ENCODE measurements at places on chromosomes 6 and 20.
A peak's percentile ranks its signal among the peaks of the same experiment; 100 is the strongest.

GRCh38 chr6:106379951-106380350, 19.4 kb downstream of the CRYBG1 start:
- no peak for DNase-seq

- no peak for DNase-seq
Measured at GRCh38 chr6:76861403-76861802, 601.9 kb downstream of the HTR1B start.

DNA sequence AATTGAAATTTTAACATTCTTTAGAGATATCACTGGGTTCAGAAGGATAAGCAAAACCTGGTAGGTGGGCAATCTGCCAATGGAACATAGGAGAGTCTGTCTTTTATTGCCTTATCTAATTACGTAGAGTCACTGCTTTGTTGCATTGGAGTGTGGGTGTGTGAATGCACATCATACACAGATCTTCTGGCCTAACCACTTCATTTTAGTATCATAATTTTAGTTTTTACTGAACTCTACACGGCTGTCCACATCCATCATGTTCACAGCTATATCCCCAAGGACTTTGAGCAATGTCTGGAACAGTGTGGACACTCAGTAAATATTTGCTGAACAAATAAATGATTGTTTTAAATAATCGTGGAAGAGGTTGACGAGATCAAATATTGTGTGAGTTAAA, 104.6 kb upstream of the AKIRIN2 start:
- no peak for DNase-seq

DNA sequence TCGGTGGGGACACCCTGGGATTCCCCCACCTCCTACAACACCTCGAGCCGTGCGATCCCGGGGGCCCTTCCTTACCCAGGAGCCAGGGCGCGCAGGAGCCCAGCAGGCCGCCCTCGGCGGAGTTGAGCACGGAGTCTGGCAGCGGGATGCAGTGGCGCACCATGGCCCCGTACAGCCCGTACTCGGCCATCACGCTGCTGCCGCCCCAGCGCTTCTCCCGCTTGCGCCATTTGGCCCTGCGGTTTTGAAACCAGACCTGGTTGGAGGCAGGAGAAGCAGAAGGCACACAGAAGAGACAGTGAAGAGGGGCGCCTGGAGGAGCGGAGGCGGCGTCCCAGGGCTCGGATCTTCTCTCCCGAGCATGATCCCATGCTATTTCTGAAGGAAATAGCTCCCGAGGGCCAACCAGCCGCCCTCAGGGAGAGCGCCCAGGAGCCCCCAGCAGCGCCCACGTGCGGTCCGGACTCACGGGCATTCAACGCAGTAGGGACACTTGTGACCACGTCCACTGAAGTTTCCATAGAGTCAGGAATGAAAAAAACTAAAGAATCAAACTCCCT, 4.3 kb downstream of the VSX1 start:
- DNase-seq = no peak

GRCh38 chr6:88513920-88514319, 347.8 kb upstream of the CNR1 start:
- no peak for DNase-seq

- DNase-seq = no peak
Measured at GRCh38 chr6:101296169-101296960, 97.1 kb upstream of the GRIK2 start.

- no peak for DNase-seq
Measured at GRCh38 chr6:107546691-107547450, 57.0 kb downstream of the SOBP start.

GRCh38 chr20:46543033-46543432, 7.4 kb downstream of the OCSTAMP start:
- no peak for DNase-seq

DNA sequence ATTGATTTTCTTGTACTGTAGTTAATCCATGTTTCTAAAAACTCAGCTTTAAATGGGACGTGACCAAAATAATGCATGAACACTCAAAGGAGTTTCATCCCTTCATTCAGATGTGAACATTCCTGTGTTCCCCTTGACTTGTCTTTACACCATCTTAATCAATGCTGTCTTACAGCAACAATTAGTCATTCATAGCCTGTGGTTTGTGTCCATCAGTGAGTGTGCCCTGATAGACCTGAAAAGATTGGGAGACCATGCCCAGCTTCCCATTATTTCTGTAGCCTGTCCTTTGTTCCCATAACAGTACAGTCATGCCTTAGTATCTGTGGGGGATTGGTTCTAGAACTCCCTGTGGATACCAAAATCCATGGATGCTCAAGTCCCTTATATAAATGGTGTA, 23.9 kb downstream of the NT5E start:
- no peak for DNase-seq

GRCh38 chr6:73614802-73615201, 39.0 kb downstream of the SLC17A5 start:
- no peak for DNase-seq

- no peak for DNase-seq
Measured at GRCh38 chr6:142802124-142802523, 142.9 kb downstream of the HIVEP2 start.

GRCh38 chr6:116595247-116595646, 21.0 kb upstream of the RSPH4A start:
- no peak for DNase-seq

DNA sequence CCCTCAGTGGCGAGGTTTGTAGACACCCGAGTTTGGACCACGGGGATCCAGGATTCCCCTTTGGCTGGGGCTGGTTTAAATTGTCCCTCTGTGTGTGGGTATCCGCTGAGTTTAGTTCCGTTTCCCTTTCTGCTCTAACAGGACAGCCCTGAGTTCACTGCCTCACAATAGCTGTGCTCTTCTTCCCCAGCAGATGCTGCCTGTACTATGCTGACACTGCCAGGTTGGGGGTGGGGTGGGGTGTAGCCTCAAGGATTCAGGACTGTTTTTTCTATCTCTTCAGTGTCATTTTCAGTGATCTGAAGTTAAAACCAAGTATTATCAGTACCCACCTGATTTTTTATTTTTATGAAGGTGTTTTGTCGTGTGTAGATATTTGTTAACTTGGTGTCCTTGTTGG, 655.0 kb downstream of the COL12A1 start:
- no peak for DNase-seq

- no peak for DNase-seq
Measured at GRCh38 chr6:14598017-14598864, 480.7 kb downstream of the CD83 start.

DNA sequence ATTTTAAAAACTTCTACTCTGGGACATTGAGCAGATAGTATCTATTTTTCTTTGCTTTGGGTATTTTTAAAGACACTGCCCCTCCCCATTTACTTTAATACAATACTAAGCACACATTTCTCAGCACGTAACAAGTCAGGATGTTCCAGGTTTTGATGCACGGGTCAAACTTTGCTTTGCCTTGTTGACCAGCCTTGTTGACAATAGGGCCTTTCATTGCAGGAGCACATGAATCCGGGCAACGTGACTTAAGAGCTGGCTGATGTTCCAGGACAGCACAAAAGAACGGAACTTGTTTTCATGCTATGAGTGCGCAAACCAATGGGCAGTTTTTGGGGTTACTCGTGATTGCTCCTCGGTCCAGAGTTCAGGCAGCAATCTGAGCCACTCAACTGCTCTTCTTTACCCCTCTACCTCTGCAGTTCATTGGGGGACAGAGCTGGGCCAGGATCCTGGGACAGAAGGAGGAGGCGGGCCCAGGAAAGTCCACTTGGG, 78.6 kb upstream of the SLC22A16 start:
- peak; percentile 93 for DNase-seq

DNA sequence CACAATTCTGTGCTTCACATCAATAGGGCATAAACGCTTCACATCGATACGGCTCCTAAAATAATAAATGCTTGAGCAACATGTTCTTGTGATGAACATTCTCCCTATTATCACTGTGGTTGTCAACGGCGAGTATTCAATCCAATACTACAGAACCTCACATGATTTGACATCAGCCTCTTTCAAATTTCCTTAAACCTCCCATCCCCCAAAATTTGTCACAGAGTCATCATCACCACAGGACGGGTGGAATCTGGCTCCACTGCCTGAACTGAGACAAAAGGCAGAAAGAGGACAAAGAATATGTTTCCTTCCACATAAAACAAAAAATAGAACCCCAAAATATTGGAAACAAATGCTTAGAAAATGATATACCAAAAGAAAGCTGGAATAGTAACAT, 7.3 kb downstream of the THEMIS start:
- DNase-seq = no peak

DNA sequence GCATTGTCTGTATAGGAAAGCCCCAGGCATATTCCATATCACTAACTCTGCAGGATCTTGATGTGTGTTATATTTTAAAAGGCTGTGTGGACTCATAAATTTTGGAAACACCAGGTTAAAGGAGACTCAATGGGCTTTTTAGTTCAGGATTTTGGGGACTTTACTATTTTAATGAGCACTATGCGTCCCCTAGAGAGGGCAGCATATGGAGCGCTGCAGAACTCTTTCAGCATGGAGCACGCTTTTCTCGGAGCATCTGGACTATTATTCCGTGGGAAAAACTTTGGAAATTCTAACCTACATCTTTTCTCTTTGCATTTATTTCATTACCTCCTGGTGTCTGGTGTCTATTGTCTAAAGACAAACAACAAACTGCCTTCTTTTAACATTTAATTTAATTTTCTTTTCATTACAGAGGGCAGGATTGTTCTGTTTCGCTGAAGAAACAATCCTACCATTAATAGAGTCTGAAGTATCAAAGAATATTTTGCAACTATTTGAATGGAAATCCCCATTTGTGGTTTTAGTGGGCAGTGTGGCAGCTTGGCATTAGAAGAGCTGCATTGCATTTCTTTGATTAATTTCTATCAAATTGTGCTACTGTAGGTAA, 399.9 kb upstream of the HSF2 start:
- no peak for DNase-seq

- DNase-seq = no peak
Measured at GRCh38 chr6:78611102-78611620, 256.2 kb upstream of the IRAK1BP1 start.

- no peak for DNase-seq
Measured at GRCh38 chr20:42255821-42256220, 637.6 kb upstream of the CHD6 start.

GRCh38 chr6:71588490-71588889, 297.9 kb upstream of the RIMS1 start:
- no peak for DNase-seq

DNA sequence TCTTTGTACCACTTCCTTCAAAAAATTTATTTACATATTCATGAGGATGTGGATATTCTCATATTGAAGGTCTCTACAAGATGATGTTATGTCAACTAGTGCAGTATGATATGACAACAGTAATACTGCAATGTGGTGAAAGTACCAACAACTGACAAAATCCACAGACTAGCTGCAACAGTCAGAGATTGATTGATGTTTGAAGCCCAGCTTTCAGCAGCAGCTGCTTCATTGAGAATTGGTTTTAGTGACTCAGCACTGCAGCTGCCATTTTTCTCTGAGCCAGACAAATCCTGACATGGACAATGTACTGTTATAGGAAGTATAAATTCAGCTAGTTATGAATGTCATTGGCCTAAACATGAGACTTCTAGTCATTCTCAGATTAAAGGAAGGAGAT, 53.8 kb downstream of the PKIB start:
- DNase-seq = no peak

Measured in dorsolateral prefrontal cortex (tissue), 122 donors.